HuH-7.5 (cell line): ENCODE measurements at places on chromosomes 2 and 18.

GRCh38 chr2:30584116-30584515 is 137.1 kb downstream of the LCLAT1 start:
- DNase-seq = no peak

DNA sequence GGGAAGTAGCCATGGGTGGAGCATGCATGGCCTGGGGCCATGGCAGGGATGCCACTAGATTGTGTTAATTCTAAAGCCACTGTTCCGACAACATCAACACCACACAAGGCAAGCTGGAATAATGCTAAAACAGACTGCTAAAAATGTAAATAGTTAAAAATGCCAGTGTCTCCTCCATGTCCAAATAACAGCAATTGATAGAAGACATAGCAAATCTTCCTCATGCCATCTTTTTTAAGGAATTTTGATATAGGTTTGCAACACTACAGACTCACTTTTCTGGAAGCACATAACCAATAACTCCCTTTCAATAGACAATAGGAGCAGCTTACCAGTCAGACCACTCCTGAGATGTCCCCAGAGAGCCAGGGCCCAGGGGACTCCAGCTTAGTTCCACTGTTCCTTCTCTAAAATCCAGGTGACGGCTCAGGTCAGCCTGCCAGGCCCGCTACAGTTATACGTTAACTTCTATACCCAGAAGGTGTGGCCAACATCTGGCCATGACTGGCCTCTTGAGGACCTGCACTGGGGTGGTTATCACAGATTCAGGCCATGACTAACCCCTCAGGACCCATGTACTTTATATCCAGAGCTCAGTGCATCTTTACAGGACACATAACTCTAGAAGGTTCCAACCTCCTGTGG is 20.3 kb downstream of the TUBB6 start:
- DNase-seq = no peak

DNA sequence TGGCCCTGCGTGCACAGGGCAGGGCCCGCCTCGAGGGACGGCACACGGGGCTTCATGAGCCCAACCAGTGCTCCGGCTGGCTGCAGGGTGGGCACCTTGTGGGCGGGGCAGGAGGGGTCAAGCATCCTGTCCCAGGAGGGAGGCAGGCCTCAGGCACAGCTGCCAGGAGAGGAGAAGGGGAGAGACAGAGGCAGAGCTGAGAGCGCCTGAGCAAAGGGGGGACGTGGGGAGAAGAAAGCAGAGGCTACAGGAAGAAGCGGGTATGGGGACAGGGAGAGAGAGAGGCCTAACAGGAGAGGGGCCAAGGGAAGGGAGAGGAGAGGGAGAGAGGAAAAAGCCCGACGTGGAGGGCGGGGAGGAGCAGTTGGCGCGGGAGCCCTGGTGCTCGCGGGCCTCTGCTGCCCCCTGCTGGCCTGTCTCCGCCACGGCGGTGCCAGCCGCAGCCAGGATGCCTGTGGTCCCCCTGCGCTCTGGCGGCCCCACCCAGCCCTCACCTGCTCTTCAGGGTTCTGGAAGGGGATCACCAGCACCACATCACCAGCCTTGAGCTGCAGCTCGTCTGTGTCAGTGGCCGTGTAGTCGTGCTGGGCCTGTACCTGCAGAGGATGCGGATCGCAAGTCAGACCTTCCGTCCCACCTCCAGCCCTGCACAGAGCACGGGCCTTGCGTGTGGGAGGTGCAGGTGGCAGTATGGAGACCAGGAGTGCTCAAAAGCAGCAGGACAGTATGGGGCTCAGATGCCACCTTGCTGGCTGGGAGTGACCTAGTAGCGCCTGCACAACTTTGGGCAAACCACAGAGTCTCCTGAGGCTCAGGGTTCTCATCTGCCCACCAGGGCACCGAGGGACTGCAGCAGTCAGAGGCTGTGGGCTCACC is 56.8 kb downstream of the BIN1 start:
- DNase-seq = peak; percentile 92

- no peak for DNase-seq
Observed at GRCh38 chr2:176123411-176124109, 1.0 kb downstream of the HOXD9 start.

DNA sequence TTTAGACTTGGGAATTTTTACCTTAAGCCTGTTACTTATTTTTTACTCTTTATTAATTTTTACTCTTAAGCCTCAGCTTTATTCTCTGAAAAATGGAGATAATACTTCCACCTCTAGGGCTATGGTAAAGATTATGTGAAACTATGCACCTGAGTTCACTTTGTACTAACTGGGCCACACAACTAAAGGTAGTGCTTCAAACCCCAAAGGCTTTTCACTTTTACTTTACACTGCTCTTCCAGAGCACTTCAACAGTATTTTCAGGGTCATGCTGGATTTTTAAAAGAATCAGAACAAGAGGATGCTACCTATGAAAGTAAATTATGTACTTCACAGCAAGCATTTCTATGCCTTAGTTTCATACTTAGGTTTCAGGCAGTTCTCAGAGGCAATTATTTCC is 27.8 kb downstream of the MEX3C start:
- no peak for DNase-seq

GRCh38 chr2:22734373-22735045 is 650.5 kb upstream of the KLHL29 start:
- no peak for DNase-seq

- no peak for DNase-seq
Observed at GRCh38 chr18:13436576-13436975, 218.0 kb downstream of the LDLRAD4 start.

GRCh38 chr2:2646433-2647051 is 315.5 kb upstream of the MYT1L start:
- DNase-seq = no peak

DNA sequence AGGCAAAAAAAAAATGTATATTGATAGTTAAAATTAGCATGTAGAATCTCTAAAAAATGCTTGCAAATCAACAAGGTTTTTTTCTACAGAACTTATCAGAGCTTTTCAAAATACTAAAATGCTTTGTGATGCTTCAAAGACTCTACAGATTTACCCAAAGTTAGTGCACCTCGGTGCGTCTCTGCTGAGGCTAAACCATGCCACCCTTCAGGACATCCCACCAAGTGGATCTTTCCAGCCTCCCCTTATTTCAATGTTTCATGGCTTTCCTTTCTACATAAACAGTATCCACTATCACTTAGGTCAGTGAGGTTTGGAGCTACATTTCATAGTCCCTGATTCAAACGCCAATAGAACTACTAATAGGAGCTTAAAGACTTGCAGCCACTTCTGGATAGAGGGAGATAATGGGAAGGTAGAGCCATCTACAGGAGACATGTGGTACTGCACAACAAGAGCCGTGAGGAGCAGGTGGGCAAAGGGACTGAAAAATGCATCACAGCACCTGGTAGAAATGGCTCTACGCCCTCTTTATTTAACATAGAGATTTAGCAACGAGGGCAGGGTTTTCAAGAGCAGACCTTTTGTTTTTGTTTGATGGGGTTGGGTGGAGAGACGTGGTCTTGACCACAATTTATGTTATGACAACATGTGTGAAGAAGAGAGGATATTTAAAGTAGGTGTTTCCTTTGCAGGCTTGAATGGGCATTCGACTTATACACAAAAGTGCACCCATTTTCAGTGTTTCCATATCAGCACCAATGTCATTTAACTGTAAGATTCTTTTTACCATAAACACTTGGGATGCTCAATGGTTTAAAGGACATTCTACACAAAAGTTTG is 56.1 kb upstream of the SLC35G4 start:
- DNase-seq = peak; percentile 70

GRCh38 chr2:118706371-118706770 is 141.1 kb downstream of the EN1 start:
- DNase-seq = no peak

GRCh38 chr2:219107758-219108157 is 47.0 kb upstream of the IHH start:
- DNase-seq = no peak

GRCh38 chr18:48072428-48073204 is 142.2 kb upstream of the SMAD2 start:
- DNase-seq = no peak

GRCh38 chr2:237932731-237933131 is 34.1 kb upstream of the UBE2F start:
- DNase-seq = no peak

DNA sequence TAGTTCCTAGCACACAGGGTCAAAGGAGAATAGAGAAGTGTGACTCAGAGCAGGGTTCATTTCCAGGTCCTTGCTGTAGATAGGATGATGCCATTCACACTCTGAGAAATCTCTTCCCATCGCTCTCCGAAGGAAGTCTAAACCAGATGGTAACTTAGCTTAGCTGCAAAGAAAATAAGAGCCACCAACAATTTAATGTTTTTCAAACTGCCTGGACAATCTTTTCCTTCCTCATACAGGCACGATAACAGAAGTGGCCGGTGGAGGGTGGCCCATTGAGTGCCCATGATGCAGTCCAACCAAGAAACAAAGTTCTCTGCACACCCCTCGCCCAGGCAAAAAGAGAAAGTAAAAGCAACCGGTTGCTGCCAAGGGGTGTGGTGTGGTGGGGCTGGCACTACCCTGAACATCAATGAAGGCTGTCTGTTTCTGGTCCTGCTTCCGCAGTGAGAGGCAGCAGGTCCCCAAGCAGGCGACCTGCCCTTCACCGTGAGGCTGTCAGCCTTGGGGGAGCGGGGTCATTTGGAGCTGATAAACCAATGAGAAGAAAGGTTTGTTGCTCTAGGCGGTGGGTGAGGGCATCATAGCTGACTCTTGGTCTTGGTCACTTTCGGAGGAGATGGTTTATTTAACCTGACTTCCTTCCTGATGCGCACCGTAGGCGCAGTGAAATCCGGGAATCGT is 105.6 kb upstream of the CD302 start:
- DNase-seq = no peak

- no peak for DNase-seq
Observed at GRCh38 chr2:220893411-220893810, 678.7 kb downstream of the EPHA4 start.

DNA sequence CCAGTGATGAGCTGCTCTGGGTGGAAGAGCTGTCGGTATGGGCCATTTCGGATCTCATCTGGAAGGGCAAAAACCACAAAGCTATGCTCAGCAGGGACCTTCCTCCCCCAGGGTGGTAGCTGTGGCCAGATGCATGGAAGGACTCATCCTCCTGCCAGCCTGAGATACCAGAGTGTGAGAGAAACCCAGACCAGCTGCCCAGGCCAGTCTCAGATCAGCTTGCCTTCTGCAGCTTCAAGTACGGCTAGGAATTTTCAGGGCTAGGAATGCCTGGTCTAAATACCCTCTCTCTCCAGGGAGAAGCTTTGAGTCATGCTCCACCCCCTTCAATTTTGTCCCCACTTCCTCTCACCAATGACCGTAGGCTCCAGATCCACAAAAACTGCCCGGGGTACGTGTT is 1.4 kb upstream of the TUBA4B start:
- no peak for DNase-seq

- DNase-seq = no peak
Observed at GRCh38 chr2:159138642-159139182, 147.8 kb downstream of the WDSUB1 start.

DNA sequence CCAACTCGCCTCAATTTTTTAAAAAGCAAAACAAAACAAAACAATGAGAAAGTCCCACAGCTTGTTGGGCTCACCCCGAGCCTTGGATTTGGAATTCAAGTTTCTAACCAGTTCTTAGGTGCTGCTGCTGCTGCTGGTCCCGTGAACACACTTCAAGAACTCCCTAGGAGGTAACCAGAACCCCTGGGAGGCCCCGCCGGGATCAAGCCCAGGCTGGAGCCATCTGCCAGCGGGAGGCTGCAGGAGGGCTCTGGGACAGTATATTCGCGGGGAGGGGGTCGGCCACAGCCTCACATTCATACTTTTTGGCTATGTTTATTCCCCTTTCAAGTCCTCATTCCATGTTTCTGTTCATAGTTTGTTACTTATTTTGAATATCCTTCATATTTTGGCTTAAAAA is 223.4 kb downstream of the TFCP2L1 start:
- no peak for DNase-seq

DNA sequence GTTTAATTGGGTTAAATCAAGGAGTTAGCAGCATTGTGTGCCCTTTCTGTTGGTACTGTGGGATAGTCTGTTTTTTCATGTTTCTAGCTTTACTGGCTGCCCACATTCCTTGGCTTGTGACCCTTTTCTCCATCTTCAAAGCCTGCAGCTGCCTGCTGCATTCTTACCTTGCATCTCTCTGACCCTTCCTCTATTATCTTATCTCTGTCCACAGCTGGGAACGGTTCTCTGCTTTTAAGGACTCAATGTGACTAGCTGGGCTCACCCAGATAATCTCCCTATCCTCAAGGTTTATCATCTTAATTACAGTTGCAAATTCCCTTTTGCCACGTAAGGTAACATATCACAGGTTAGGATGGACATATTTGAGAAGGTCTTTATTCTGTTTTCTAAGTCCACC is 199.7 kb downstream of the KCNS3 start:
- no peak for DNase-seq

- DNase-seq = no peak
Observed at GRCh38 chr2:61887717-61888266, 664 bp downstream of the CCT4 start.

DNA sequence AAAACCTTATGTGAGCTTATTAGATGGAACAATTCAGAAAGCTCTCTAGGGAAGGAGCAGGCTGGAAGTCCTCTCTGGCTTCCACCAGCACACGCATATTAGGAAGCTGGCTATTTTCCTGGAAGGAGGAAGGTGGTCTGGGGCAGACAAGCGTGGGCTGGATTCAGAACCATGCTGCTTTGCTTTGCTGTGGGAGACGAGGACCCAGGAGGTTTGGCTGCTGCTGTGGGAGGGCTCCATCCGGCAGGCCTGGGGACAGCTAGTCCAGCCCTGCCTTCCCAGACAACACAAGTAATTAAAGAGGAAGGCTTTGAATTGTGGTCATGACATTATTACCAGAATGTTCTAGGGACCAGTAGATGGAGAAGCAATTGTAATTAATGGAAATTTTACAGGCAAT is 238.8 kb upstream of the MYT1L start:
- no peak for DNase-seq

GRCh38 chr2:66426244-66427111 is 8.4 kb upstream of the MEIS1 start:
- DNase-seq = no peak

GRCh38 chr2:64989982-64990614 is 899 bp downstream of the SLC1A4 start:
- no peak for DNase-seq

DNA sequence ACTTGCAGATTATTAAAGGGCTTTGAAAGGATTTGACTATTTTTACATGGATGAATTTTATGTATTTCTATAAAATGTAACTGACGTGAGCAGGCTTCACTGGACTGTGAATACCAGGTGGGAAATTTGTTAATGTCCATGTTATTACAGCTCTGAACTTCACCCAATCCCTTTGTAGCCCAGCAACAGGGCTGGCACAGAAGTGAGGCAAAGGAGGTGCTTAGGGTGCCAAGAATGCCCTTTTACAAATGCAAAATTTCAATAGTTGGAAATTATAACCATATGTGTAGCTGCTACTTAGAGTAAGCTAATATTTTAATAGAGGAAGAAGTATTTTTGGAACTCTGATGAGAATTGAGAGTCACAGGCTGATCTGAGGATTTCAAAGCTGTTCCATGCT is 53.7 kb upstream of the FAM98A start:
- no peak for DNase-seq

GRCh38 chr2:76467326-76467725 is 756.6 kb upstream of the GCFC2 start:
- DNase-seq = no peak
